ENCODE measurements at places on chromosomes 4 and X.

DNA sequence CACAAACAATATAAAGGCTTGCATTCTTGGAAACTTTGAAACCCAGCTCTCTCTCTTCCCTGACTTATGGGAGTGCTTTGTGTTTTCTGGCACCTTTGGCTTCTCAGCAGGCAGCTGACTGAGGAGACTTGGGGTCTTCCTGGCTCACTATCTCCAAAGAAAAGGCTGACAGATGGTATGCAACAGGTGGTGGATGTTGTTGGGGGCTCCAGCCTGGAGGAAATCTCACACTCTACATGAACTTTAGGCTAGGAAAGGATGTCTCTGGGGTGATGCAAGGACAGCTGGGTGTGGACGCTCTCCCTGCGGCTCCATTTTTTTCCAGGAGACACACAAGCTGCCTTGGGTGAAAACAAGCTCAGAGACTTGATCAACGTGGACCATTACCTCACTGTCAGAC is 67.4 kb downstream of the DNAAF6 start:
- no peak for DNase-seq

- DNase-seq, result no peak
These were observed 43.3 kb upstream of the STX18 start for GRCh38 chr4:4585012-4585670.

- no peak for DNase-seq
These were observed 72.6 kb downstream of the TMEM131L start for GRCh38 chr4:153538487-153539357.

DNA sequence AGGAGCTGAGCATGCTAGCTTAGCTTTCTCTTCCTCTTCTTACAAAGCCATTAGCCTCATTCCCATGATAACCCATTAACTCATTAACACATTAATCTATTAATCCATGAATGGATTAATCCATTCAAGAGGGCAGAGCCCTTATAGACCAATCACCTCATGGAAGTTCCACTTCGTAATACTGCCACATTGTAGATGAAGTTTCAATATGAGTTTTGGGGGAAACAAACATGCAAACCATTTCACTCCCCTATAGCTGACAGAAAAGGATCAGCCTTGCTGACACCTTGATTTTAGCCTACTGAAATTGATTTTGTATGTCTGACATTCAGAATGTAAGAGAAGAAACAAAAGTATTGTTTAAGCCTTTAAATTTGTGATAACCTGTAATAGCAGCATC is 251.8 kb upstream of the GALNTL6 start:
- DNase-seq, result no peak

GRCh38 chrX:152170621-152171020 is 32.2 kb upstream of the MAGEA10 start:
- DNase-seq, result no peak

DNA sequence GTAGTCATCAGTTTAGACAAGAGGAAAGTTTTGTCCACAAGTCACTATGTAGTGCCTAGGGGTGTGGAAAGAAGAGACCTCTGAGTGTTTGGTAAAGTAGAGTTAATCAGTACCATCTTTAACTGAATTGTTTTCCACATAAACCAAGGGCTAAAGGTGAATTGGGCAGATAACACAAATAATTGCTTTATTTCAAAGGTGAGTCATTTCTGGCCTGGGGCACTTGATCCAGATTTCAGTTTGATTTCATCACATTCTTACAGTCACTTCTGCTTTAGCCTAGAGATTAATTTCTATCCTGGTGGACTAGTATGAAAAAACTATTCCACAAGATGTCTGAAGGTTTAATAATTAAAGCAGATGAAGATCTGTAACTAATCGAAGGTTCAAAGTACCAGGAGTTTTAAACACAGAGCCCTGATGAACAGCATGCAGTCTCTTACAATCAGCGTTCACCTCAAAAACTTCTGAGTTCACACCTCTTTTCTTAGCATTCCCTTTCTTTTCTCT is 74.5 kb upstream of the BOD1L1 start:
- DNase-seq, result no peak

DNA sequence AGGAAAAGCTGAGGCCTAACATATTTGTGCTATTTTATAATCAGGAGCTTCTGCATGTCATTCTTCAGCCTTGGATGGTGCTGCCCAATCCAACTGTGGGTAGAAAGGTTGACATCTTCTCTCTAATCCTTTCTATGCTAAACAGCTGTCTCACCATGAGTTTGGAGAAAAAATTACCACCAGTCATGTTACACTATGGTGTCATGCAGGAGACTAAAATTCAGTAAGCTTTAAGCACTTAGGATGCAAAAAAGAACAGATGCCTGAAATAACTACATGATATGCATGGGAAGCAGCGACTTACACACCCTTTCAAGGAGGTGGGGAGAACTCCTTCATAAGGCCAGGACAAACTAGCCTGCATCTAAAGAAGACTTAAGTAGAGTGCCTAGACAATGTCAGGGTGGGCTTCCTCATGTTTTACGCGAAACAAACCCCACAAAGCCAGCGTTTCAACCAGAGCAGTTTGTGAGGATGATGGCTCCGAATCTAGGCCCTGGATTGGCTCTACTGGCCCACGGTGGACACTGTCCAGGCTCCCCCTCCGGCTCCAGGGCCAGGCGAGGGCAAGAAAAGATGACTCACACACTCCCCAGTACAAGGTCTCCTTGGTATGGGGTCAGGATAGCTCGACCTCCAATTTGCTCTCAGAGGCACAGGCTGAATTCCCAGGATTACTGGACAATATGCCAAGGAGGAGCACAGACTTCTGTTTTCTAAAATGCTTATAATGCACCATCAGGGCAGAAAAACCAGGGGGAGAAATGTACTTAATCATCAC is 45.1 kb downstream of the STX18 start:
- DNase-seq, result no peak

- DNase-seq, result no peak
These were observed 9.0 kb downstream of the GK2 start for GRCh38 chr4:79399076-79399475.

DNA sequence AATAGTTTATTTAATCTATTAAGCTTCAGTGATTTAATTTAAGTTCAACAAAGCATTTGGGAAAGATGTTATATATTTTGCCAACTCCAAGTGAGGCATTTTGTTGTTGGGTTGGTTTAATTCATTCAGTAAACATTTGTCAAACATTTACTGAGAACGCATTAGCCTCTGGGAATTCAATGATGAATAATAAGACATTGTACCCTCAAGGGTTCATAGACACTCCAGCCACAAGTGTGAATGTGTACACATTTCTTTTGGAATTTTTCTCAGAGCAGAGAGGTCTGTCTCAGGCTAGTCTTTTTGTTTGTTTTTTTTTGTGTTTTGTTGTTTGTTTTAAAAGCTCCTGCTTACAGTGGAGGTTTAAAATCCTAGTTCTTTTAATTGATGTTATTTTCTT is 203.9 kb downstream of the SOWAHB start:
- no peak for DNase-seq

DNA sequence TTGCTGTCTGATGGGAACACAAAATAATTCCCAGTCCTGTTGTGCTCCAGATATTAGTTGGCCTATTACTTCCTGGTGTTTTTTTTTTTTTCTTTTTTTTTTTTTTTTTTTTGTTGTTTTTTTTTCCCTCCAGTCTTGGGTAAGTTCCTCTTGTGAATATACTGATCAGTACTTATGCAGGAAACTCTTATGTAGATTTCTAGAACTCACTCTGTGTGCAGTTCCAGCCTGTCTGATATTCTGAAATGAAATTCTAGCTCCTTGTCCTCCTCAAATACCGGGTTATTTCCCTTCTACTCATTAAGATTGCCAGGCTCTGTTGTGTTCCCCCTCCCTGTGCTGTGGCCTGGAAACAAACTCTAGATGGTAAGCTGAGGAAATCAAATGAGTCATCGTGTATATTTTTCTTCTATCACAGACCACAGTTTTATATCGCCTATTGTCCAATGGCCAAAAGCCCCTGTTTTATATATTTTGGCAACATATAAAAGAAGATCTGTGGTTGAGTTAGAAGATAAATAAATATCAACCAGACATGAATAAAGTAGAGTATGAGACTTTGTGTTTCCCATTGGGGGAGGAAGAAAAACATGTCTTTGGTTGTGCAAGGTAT is 124.3 kb upstream of the UGT8 start:
- DNase-seq, result no peak

DNA sequence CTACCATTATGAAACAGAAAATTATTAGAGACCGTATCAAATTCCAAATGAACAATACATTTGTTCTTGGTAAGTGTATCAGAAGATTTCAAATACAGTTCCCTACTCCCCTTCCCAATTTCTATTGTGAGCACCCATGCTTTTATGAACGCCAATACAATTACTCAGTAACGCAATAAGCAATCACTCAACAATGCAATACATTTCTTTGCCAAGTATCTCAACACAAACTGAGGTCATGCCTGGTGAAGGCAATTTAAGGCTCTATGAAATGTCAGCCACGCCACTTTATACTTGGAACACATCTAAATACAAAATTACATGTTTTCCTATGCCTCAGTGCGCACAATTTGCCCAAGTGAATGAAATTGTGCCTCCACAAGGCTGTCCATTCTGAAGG is 712 bp downstream of the PNPLA4 start:
- no peak for DNase-seq

DNA sequence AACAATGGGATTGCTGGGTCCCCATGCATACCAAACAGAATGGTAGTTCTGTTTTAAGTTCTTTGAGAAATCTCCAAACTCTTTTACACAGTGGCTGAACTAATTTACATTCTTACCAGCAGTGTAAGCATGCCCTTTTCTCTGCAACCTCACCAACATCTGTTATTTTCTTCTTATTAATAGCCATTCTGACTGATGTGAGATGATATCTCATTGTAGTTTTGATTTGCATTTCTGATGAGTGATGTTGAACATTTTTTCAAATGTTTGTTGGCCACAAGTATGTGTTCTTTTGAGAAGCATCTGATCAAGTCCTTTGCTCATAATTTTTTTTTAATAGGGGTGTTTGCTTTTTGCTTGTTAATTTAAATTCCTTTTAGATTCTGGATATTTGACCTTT is 41.2 kb upstream of the ZMAT1 start:
- no peak for DNase-seq

- no peak for DNase-seq
These were observed 69.6 kb upstream of the ATXN3L start for GRCh38 chrX:13389501-13389900.

- DNase-seq, result no peak
These were observed 208.2 kb downstream of the FAT4 start for GRCh38 chr4:125522992-125523391.

DNA sequence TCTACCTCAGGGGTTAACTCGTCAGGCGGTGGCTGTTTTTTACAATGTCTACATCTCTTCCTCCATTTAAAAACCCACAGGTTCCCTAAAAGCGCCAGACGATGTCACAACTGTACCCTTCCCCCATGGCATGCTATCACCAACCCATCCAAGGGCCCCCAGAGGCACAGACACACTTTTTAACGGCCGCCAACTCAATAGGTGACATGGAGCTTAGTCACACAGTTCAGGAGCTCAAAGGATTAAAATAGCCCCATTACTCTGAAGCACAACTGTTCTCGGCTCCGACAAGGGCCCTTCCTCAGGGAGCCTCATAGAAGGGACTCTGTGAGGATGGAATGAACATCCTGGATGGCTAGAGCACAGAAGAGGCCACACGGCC is 12.4 kb downstream of the SH3KBP1 start:
- DNase-seq, result no peak

GRCh38 chr4:119977076-119977940 is 89.3 kb downstream of the MAD2L1 start:
- DNase-seq, result no peak

DNA sequence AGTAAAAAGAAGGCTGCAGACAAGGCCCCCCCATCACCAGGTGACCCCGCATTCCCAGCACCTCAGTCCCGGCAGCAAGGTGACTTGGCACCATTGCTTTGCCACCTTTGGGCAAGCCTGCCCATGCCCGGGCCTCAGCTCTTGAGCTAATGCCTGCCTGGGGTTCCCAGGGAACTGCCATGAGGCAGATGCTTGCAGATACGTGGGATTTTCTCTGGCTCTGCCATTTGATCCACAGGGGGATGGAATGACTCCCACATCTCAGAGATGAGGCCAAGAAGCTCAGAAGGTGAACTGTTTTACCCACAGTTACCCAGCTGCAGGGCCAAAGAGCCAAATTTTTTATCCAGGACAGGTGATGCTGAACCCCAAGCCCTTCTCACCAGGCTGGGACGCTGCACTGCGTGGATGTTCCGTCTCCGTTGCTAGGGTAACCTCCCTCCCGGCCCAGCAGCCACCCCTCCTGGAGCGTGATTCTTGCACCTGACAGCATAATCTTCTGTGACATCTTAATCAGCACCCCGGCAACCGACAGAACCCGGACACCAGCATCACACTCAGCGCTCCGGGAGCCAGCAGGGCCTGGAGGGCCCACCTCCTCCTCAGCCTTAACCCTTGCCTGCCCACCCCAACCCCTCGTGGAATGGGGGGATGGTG is 15.7 kb upstream of the MSX1 start:
- no peak for DNase-seq

- no peak for DNase-seq
These were observed 347.4 kb upstream of the EPHA5 start for GRCh38 chr4:66017671-66018070.

- no peak for DNase-seq
These were observed 39.8 kb downstream of the DTHD1 start for GRCh38 chr4:36321176-36321575.

GRCh38 chr4:153269218-153269990 is 65.2 kb downstream of the TRIM2 start:
- no peak for DNase-seq

DNA sequence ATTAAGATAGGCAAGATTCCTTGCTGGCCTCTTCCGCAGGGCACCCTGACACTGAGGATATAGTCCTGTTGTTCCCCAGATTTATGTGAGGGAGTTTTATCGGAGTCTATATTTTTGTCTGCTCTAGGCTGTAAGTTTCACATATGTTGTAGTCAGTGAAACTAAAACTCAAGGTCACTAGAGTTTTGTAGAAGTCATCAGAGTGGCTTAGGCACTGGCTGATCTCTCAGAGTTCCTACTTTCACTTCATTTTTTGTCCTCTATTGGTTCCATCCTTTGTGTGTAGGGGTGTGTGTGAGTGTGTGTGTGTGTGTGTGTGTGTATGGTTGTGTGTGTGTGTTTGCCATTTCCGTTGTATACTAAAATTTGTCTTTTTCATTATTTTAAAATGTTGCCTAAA is 577.5 kb downstream of the IQCM start:
- no peak for DNase-seq

- no peak for DNase-seq
These were observed 6.3 kb upstream of the ADD1 start for GRCh38 chr4:2837110-2837903.

GRCh38 chr4:4436244-4436823 is 49.4 kb downstream of the NSG1 start:
- no peak for DNase-seq
